SJCRH30 (cell line): ENCODE measurements at places on chromosomes 7 and 10.
A peak's percentile ranks its signal among the peaks of the same experiment; 100 is the strongest.

DNA sequence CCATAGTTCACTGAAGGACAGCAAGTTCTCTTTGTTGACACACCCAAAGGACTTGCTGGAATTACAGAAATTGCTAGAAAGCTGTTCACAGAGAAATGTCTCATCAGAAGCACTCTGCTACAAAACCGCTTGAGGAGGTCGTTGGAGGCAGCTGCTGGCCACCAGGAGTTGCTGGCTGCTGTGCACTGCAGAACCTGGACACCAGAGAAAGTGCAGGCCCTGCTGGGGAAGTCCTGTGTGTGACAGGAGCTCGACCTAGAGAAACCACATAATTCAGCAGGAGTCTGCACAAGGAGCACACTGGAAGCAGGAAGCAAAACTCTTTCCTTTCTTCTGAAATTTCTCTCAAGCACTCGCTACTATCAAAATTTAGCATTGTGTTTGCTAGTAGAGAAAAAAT, 461.5 kb upstream of the GHITM start:
- DNase-seq = no peak

- no peak for DNase-seq
These were observed 92.6 kb upstream of the MBL2 start for GRCh38 chr10:52865213-52865612.

DNA sequence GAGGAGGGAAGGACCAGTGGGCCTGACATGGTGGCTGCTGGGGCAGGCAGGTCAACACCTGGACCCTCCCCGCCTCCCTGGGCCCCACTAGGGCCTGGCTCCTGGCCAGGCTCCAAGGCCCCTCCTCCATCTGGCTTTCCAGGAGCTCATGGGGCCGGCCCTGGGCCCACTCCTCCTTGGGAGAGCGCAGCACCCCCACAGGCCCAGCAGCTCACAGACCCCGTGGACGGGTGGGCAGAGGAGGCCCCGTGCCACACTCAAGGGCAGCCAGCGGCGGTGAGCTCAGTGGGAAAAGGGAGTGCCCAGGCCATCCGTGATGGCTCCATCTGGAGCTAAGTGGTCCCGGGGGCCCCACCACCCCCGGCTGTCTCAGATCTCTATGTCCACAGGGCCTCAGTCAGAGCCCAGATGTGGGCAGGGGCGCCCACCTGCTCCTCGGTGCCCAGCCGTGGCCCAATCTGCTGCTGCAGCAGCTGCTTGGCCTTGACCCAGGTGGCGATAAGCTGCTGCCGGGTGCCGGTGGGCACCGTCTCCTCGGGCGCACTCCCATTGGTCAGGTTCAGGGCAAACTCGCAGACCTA, 32.8 kb downstream of the CFAP46 start:
- DNase-seq = no peak

- DNase-seq = no peak
These were observed 143.3 kb downstream of the KCNMA1 start for GRCh38 chr10:77494327-77494726.

GRCh38 chr10:37535459-37536246, 321.8 kb downstream of the ZNF248 start:
- DNase-seq = peak; percentile 71

DNA sequence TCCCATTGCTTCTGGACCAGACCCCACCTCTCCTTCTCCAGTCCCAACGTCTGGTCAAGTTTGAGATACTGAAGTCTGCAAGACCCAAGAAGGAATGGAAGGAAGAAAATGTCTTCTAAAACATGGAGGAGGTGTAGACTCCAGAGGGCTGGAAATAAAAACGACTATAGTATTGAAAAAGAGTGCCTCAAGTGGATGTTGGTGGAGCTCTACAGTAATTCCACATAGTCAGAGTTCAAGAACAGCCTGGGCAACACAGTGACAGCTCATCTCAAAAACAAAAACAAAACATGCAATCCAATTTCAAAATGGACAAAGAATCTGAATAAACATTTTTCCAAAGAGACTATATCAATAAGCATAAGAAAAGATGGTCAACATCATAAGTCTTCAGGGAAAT, 2.3 kb upstream of the PCGF6 start:
- DNase-seq = no peak

DNA sequence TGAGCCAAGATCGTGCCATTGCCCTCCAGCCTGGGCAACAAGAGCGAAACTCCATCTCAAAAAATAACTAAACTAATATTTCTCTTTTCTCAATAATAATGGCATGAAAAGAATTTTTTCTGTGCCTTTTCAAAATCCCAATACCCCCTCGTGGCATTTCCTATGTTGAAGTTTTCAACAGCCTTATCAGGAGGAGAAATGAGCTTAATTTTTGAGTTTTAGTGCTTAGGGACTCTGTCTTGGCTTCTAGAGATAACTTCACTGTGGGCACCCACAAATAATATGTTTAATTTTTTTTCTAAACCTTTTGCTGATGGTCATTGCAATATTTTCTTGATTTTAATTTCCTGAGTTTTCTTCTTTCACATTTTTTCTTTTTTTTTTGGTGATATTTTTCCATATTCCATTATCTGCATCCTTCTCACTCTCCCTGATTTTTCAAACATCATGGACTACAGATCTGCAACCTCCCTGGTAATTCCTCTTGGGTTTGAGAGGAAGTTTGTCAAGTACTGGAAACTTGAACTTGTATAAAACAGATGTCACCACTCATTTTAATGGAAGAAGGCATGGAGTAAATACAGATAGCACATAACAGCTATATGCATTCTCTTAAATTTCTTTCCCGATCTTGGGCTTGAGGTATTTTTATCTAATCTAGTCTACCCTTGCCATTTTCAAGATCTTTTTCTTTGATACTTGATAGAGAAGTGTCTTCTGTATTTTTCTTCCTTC, 84.0 kb downstream of the KAT6B start:
- no peak for DNase-seq

DNA sequence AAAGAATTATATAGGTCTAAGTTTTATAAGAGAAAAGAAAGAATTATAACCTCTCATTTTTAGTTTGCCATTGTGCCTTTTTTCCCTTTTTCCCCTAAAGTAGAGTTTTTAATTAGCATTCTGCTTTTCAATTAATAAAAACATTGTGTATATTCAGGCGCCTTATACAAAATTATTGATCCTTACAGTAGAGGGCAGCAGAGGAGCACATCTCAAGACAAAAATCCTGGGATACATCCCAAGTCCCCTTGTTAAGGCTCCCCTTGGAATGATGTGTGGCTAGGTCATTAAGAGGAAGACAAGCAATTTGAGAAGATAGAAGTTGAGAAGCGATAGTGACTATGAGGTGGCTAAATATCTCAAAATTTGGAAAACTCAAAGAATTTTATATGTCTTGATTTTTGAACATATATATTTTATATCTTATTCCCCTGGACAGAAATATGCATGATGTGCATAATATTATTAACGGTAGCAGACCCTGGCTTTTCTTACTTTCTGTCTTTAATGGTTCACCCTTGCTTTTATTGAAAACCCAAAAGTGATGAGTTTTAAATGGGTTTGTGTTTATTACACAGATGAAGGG, 19.1 kb upstream of the TPK1 start:
- peak; percentile 11 for DNase-seq

- no peak for DNase-seq
These were observed 129.4 kb upstream of the LSM8 start for GRCh38 chr7:118054529-118054928.
